Globus pallidus (tissue), 1 donor: ENCODE measurements at places on chromosomes 1 and 21.

DNA sequence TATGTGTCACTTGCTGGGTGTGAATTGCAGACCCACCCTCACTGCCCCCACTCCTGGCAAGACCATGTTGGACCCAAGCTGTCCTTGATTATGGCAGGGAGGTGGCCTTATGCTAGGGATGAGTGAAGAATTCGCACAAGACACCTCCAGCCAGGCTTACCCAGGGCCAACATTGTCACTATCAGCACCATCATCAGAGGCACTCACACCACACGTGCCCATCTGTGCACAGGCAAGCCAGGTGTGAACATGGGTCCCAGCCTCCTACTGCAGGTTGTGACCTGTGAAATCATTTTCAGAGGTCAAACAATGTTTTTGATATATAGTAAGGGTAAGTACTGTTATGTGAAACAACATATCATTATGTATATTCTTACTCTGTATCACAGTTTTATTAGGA, 20.3 kb upstream of the RGS8 start:
- DNase-seq = no peak

- DNase-seq = no peak
These were observed 9.9 kb downstream of the AMPD2 start for GRCh38 chr1:109629372-109630030.

DNA sequence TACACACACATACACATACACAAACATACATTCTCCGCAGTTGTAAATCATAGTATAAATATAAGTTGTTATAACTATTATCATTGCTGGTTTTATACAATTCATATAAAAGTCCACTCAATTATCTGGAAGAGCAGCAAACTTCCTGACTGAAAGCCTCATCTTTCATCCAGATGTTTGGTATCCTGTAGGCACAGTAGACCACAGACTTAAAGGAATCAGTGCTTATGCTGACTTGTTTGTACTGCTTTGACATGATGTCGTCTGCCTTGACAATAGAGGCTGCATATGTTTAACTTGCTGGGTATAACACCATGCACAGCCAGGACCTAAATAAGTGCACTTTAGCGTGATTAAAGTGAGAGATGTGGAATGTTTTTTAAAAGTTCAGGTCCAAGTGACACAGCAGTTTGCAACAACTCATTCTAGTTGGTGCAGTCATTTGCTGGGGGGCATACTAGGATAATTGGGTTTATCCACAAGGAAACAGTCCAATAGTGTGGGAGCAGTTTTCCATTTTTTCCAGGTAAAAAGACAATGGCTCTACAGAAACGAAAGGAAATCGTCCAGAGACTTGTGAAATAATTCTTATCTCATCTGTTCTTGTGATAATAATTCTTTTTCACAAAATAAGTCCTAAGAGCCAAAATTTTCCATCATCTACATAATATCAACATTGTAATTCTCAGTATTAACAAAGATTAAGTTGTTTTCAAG, 110.3 kb upstream of the TSPAN2 start:
- no peak for DNase-seq

GRCh38 chr1:100535264-100535663, 2.7 kb upstream of the GPR88 start:
- DNase-seq = no peak

DNA sequence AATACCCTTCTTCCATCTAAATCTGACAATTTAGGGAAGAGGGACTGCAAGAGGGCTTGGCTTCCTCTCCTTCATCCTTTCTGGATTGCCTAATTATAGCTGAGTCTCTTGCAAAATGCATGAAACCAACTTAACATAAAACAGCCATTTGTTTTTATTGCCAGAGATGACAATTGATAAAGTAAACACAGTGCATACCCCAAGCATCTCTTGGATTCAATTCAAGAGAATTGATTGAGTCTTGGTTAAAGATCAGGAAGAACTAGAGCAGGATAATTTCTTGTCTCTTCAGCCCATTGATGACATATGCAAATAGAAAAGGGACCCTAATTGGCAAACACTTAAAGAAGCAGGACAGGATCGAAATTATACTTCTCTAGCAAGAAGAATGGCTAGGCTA, 617.1 kb upstream of the PTBP2 start:
- no peak for DNase-seq

DNA sequence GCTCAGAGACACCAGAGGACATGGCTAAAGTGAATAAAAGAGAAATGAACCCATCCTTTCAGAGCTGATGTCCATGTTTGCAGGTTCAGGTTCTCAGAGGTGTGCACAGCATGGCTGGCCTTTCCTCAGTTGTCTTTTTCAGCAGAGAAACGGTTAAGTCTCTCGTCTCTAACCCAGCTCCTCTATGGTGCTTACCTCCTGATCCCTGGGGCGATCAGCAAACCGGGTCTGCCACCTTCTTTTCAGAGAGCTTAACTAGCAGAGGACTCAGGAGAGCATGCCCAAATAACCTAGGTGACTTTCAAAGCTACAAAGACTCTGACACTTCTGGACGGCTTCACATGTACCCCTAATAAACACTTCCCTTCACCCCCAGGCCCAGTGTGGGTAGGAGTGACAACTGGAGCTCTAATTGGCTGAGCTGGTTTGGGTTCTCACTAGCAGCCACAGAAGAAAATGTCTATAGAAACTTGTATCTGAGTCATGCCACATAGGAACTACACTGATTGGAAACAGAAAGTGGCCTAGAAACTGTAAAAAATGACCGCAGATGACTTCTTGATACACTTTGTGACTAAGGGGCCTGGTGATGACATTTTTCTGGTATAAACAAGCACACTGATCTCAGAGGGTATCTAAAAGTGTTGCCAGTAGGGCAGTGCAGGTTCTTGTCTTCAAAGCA, at the start of gene AIM2:
TSS of gene AIM2 (minus strand) at position 329 of the 682 bp plus-strand sequence. CDS start 3,267 bp downstream, outside the sequence.
- no peak for DNase-seq
